Neural crest cell (in vitro differentiated cells): ENCODE measurements at places on chromosomes 13 and 19.

GRCh38 chr19:19587771-19588170, 30.7 kb downstream of the PBX4 start:
- DNase-seq = no peak

GRCh38 chr19:32537580-32537979, 43.4 kb upstream of the PDCD5 start:
- no peak for DNase-seq

DNA sequence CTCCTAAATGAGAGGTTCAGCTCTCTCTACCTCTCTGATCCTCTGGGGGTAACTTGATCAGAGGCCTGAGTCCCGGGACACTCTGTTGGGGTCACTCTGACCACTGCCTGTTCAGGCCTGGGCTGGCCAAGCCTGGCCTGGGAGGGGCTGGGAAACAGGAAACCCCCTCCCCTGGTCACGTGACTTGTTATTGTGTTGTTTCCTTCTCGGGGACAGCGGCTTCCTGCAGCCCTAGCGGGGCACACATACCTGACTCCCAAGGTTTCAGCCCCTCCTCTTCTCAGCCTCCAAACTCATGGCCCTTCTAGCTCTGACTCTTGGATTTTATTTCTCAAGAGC, at the start of gene USHBP1:
Gene USHBP1 (minus strand): TSS at position 105 of the 339 bp plus-strand sequence. CDS start 446 bp downstream, outside the sequence.
- DNase-seq = no peak

DNA sequence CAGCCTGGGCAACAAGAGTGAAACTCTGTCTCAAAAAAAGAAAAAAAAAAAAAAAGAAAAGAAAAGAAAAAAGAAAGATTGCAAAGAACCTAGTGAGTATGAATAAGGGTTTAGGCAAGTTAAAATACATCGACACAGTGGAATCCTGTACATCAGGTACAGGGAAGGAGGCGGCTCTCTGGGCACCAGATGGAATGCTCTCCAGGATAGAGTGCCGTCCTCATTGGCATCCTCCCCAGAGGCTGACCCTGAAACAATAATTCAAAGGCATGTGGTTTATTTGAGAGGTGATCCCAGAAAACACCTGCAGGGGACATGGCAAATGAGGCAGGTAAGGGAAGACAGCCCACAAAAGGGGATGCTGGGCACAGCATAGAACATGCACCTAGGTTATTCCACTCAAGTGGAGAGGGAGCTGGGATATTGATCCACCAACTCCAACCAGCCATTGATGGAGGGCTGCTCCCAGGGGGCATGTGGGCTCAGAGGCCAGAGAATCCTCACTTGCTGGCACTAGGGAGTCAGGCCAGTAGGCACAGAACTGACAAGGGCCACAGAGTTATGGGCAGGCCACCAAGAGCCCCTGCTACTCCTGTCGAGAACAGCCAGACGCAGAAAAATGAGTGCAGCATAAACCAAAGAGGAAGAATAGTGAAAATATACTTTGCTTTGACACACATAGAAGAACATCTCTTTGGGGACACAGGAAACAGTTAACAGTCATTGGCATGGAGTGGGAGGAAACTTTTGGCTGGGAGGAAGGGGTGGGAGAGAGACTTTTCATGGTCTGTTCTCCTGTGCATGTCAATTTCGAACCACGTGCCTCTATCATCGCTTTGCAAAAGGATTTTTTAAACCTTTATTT, 4.2 kb downstream of the TSPAN16 start:
- DNase-seq = no peak

- no peak for DNase-seq
Observed at GRCh38 chr13:25840931-25841330, 210.9 kb downstream of the SHISA2 start.
